ENCODE measurements at places on chromosomes 2 and 18.

- H3K36me3 ChIP-seq, result no peaks in the 10 kb centered on the region
- H3K4me1 ChIP-seq, result peaks cover 11% of the 10 kb centered on the region
- H3K27me3 ChIP-seq, result no peaks in the 10 kb centered on the region
- peak overlapping the region; percentile 62 for H3K4me3 ChIP-seq
These were observed 16.5 kb upstream of the PSD4 start for GRCh38 chr2:113157118-113157896.

GRCh38 chr2:41836948-41837347 is 210.9 kb upstream of the PKDCC start:
- H3K4me1 ChIP-seq, result peaks cover 11% of the 10 kb centered on the region
- H3K27ac ChIP-seq, result no peak overlapping the region
- H3K36me3 ChIP-seq, result no peaks in the 10 kb centered on the region
- H3K27me3 ChIP-seq, result peaks cover 12% of the 10 kb centered on the region

GRCh38 chr2:73588177-73588576 is 54.0 kb downstream of the NAT8 start:
- no peaks in the 10 kb centered on the region for H3K36me3 ChIP-seq
- H3K4me3 ChIP-seq, result no peak overlapping the region
- no peak for DNase-seq
- H3K27ac ChIP-seq, result no peak overlapping the region
- H3K27me3 ChIP-seq, result no peaks in the 10 kb centered on the region

DNA sequence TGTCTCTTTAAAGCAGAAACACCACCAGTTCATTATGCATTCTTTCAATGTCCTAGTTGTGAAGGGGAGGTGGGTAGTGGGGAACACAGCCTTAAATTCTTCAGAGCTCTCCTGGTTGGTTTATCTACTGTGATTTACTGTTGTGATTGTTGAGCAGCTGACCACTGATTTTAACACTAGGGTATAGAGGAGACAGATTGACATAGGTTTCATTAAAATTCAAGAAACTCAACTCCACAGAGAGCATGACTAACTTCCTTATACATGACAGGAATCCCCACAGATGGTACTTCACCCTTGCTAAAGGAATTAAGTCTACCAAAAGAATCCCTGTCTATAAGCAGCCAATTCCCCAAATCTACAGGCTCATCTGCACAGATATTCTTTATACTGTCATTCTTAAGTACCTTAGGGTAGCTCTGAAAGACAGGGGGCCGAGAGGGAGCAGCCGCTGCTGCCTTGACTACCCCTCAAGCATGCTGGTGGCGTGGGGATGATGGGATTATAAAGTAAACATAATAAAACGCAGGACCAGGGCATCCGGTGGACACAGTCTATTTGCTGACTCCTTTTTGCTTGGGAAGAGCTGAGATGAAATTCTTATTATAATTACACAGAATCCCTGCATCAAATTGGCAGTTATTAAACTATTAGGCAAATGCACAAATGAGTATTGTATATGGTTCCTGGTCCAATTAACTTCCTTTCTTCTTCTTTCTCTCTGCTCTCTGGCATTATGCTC is 1377.6 kb upstream of the PIK3C3 start:
- H3K4me3 ChIP-seq, result no peak overlapping the region
- no peak for DNase-seq
- no peaks in the 10 kb centered on the region for H3K4me1 ChIP-seq

DNA sequence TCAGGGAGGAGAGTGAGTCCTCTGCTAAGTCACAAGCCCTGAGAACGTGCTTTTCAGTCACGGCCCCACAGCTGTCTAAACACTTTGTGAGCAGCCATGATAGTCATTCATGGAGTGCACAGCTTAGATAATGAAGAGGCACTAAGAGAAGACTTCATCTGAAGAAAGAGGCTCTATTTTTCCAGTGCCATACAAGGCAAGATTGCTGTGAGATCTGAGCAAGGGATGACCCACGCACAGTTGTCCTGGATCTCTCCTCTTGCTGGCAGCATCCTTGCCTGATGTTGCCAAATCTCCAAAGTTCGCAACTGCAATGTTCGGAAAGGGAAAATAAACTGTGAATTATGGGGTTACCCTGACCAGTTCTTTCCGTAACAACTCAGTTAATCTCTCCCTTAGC is 418.7 kb downstream of the MEIS1 start:
- DNase-seq, result no peak
- H3K36me3 ChIP-seq, result no peaks in the 10 kb centered on the region
- no peak overlapping the region for H3K4me3 ChIP-seq
- no peak overlapping the region for H3K27ac ChIP-seq
- no peaks in the 10 kb centered on the region for H3K27me3 ChIP-seq
